Cortex of kidney (tissue), 1 donor: ENCODE measurements at places on chromosomes 1 and 21.

DNA sequence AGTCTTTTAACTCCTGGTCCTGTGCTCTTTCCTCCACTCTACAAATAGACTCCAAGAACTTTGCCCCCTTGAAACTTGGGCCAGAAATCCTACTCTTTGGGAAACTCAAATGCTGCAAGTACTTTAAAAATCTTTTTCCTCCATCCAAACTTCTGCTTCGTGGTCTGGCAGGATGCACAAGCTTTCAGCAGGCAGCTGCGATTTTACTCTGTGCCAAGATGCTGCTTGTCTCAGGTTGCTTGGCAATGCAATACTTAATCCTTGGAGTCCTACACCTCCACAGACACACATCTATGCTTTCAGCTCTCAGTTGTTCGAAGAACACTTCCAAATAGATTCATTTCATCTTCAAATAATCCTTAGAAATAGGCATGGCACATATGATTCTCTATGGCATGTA is 435.3 kb upstream of the USP24 start:
- no peak for DNase-seq

DNA sequence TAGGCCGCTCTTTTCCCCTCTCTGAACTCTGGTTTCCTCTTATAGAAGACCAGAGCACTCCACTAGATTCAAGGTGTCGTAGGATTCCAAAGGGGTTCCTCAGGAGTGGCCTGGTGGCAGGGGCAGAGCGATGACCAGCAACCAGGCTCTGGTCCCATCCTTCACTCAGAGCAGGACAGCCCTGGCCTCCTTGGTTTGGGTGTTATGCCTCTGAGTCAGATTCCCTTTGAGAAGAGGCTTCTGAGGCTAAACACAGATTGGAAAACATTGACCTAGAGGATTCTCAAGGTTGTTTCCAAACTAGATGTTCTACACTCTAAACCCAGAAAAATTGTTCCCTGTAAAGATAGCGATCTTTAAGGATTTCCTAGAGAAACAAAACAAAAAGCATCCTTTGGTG is 49.8 kb upstream of the IKBKE start:
- no peak for DNase-seq

DNA sequence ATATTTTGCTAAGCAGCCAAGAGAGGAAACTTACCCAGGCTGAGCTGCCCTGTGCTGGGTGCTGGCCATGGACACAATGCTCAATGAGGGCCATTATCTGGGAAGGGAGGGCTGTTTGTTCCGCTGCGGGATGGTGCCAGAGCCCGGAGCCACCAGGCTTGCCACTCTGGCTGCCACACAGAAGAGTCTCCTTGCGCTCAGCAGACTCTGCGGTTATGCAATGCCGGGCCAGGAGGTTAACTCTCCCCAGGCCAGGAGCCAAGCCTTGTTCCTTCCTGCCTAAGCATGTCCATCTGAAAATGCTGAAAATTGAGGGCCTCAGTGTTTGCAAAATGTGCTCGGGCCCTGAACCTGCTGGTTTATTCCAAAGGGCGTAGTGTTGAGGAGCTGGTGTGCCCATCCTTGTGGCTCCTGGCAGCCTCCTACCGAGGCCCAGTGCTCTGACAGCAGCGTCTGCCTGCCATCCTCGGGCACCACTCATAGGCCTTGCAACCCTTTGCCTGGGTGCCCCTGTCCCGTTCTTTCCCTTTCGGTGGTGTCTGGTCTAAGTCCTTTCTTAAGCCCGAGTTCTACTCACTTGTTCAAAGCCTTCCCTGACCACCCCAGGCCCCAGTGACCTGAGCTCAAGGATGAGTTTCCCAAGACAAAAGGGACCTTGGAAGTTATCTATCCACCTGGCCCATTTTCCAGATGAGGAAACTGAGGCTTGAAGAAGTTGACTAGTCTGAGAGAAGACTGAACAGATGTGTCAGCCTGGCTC is 133.8 kb upstream of the EDN2 start:
- no peak for DNase-seq

- DNase-seq = no peak
Measured at GRCh38 chr1:205310976-205311704, 10.4 kb downstream of the NUAK2 start.

- no peak for DNase-seq
Measured at GRCh38 chr1:22531251-22531650, 32.0 kb upstream of the EPHA8 start.

GRCh38 chr1:16173447-16174260 is 17.8 kb upstream of the EPHA2 start:
- no peak for DNase-seq

- no peak for DNase-seq
Measured at GRCh38 chr21:32414579-32415358, 2.3 kb downstream of the EVA1C start.

DNA sequence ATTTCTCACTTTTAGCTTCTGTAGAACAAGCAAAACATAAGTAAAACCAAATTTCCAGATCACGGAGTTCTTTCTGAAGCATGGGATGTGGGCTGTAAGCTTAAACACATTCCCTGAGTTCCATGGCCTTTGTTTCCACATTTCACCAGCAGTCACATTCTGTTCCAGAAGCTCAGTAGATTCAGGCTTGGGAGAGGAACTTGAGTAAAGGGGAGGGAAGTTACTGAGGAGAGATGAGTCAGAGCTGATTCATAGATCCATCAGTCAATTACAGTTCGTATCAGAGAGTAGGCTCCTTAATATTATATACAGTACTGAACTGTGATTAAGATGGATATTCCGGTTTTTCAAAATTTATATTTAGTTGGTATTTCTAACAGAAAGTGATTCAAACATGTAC is 614.3 kb downstream of the NCAM2 start:
- DNase-seq = no peak
